ENCODE measurements at places on chromosomes 1 and 21. TPM values are rescaled to one million over a fixed set of nuclear protein-coding genes. Genes with fewer than 3 reads are reported as not detected.

Gene S100A9
- polyA plus RNA-seq = 21.2 TPM

- DNase-seq = no peak
Measured at GRCh38 chr1:168752171-168752832, 23.3 kb upstream of the DPT start.

GRCh38 chr1:93036672-93037071 is 42.4 kb upstream of the MTF2 start:
- no peak for DNase-seq

DNA sequence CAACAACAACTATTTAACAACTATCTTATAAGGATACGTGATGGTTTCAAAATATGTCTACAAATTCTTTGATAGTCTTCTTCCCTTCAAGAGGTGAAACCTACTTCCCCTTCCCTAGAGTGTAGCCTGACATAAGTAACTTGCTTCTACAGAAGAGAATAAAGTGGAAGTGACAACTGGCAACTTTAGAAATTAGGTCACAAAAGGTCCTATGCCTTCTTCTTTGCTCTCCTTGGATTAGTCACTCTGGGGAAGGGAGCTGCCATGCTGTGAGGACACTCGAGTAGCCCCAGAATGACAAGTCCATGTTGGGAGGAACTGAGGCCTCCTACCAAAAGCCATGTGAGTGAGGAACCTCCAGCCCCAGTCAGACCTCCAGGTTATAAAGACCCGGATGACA is 19.2 kb downstream of the EFCAB14 start:
- DNase-seq = no peak

DNA sequence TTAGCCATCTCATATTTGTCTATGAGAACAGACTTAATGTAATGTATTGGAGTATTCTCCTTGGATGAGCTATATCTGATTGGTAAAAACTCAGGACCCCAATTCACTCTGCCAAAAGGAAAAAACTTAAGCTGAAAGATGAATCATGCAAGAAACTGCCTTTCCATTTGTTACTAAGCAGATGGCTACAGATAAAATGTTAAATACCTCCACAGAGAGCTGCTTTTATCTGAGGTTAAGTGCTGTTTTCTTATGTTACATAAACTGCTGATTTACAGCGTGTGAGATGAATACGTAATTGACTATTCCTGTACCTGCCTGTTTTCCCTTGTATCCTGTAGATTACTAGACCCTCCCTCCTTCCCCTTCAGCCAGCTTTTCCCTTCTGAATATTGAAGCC is 49.3 kb downstream of the CLCA4 start:
- DNase-seq = no peak
